ENCODE measurements at places on chromosomes 13 and 19.
A peak's percentile ranks its signal among the peaks of the same experiment; 100 is the strongest.

GRCh38 chr19:16191216-16191908, 6.2 kb downstream of the FAM32A start:
- H3K27ac ChIP-seq: no peak overlapping the region
- no peak overlapping the region for H3K4me3 ChIP-seq
- DNase-seq: no peak
- peaks cover 41% of the 10 kb centered on the region for H3K36me3 ChIP-seq
- no peaks in the 10 kb centered on the region for H3K27me3 ChIP-seq

DNA sequence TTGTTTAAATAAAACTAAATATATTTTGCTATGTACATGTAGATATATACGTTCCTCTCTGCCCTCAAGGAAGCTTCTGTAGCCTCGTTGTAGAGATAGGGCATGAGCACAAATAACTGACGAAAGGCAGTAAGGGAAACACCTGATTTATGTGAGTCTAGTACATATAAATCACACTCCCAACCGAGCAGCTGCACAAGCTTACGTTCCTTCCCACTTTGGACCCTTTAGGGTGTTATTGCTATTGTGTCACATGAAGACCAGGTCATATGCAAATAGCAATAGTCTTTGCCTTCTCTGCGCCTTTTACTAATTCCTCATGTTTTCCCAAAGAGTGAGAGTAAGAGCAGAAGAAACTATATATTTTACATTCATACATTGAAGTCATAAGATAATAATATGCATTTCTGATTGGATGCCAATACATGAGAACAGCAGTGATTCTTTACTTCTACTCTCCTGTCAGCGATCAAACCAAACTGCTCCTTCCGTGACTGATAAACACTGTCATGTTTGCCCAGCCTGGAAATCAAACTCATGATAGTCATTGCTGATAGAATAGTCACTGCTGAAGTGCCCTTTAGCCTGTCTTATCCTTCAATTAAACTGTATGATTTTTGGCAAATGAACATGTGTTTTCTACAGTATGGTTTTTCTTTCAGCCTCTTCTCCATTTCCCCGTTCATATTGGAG, 127.2 kb upstream of the MAB21L1 start:
- H3K27ac ChIP-seq: no peak overlapping the region
- no peaks in the 10 kb centered on the region for H3K36me3 ChIP-seq
- H3K4me3 ChIP-seq: no peak overlapping the region
- H3K27me3 ChIP-seq: no peaks in the 10 kb centered on the region
- DNase-seq: no peak
- H3K4me1 ChIP-seq: no peaks in the 10 kb centered on the region

GRCh38 chr13:98175043-98175442, 2.0 kb downstream of the RNF113B start:
- no peaks in the 10 kb centered on the region for H3K4me1 ChIP-seq
- H3K4me3 ChIP-seq: no peak overlapping the region
- no peaks in the 10 kb centered on the region for H3K36me3 ChIP-seq
- H3K27ac ChIP-seq: no peak overlapping the region
- peaks cover 12% of the 10 kb centered on the region for H3K27me3 ChIP-seq
- no peak for DNase-seq

GRCh38 chr19:982567-983170, 1.5 kb upstream of the WDR18 start:
- no peaks in the 10 kb centered on the region for H3K36me3 ChIP-seq
- peaks cover 27% of the 10 kb centered on the region for H3K4me1 ChIP-seq
- H3K27me3 ChIP-seq: no peaks in the 10 kb centered on the region
- DNase-seq: peak; percentile 65

- peaks cover 29% of the 10 kb centered on the region for H3K4me1 ChIP-seq
- DNase-seq: no peak
- H3K27me3 ChIP-seq: no peaks in the 10 kb centered on the region
- H3K4me3 ChIP-seq: no peak overlapping the region
- no peaks in the 10 kb centered on the region for H3K36me3 ChIP-seq
Observed at GRCh38 chr19:576768-577438, 4.5 kb downstream of the BSG start.

DNA sequence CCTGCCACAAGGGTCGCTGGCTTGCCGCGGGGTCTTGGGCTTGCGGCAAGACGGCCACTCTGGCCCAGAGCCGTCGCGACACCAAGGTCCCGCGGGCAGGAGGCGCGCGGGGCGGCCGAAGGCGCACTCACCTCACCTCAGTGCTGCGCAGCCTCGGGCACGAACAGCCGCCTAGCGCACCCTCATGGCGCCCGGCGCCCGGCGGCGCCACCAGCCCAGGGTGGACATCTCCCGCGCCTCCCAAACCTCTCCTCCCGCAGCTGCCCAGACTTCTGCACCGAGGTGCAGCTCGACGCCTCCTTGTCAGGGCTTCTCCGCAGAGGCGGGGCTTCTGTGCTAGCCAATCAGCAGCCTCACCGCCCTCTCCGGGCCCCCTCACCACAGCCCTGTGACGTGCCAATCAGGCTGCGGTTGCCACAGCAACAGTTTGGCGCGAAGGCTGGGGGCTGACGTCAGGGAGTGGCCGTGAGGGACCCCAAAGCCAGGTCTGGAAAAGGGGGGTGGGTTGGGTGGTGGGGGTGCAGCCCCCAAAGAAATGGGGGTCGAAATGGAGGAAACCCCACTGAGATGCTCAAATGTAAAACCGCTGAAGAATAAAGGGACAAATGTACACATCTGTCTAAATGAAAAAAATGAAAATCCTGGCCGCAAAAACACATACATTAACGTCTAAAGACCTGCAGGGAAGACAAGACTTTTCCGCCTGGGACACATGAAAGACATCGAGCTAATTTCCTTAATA, at the start of the genes PEG3 and ZIM2:
TSS of gene PEG3 (minus strand) at position 276 of the 742 bp plus-strand sequence. CDS start 16,071 bp downstream, outside the sequence.
TSS of gene ZIM2 (minus strand) at position 276 of the 742 bp plus-strand sequence. CDS start 16,449 bp downstream, outside the sequence.
- peaks cover 2% of the 10 kb centered on the region for H3K27me3 ChIP-seq
- H3K36me3 ChIP-seq: peaks cover 17% of the 10 kb centered on the region
- DNase-seq: no peak
- no peaks in the 10 kb centered on the region for H3K4me1 ChIP-seq
- H3K4me3 ChIP-seq: peak within 1 kb of the TSS; percentile 46
- peak within 1 kb of the TSS; percentile 60 for H3K27ac ChIP-seq

DNA sequence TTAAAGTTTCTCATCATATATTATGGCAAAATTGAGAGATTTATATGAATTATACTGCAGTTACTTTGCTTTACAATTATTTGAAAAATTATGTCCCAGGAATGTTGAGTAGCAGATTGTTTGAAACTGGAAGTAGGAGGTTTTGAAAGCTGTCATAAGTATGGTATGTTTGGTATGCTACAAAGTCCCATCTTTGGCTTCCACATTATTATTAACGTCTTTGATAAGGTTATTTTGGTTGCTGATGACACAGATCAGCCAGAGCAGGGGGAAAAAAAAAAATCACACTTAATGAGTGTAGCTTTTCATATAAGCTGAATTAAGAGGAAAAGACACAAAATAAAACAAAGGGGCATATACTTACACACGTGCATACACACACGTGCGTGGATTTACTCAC, 130.1 kb downstream of the SLITRK1 start:
- H3K27me3 ChIP-seq: no peaks in the 10 kb centered on the region
- H3K4me1 ChIP-seq: no peaks in the 10 kb centered on the region
- no peaks in the 10 kb centered on the region for H3K36me3 ChIP-seq
- H3K4me3 ChIP-seq: no peak overlapping the region

GRCh38 chr19:53813996-53814395, 10.1 kb downstream of the NLRP12 start:
- no peaks in the 10 kb centered on the region for H3K4me1 ChIP-seq
- H3K27me3 ChIP-seq: no peaks in the 10 kb centered on the region
- H3K27ac ChIP-seq: no peak overlapping the region
- no peak for DNase-seq

DNA sequence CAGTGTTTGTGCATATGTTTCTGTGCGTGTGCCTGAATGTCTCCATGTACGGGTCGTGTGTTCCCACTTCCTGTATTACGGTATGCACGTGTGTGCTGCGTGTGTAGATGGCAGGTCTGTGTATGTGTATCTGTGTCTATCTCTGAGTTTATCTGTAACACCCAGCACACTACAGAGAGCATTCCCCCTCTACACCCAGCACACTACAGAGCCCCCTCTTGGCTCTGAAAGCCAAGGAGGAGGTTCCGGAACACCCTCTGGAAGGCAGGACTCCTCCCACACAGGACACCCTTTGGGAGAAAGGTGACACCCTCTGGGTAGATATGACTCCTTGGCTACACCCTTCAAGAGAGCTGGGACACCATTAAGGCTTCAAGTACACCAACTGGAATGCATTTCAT, 2.1 kb upstream of the ERFL start:
- H3K4me3 ChIP-seq: peak overlapping the region; percentile 12
- no peak overlapping the region for H3K27ac ChIP-seq
- no peak for DNase-seq
- peaks cover 36% of the 10 kb centered on the region for H3K27me3 ChIP-seq
- H3K4me1 ChIP-seq: peaks cover 42% of the 10 kb centered on the region
- peaks cover 3% of the 10 kb centered on the region for H3K36me3 ChIP-seq

DNA sequence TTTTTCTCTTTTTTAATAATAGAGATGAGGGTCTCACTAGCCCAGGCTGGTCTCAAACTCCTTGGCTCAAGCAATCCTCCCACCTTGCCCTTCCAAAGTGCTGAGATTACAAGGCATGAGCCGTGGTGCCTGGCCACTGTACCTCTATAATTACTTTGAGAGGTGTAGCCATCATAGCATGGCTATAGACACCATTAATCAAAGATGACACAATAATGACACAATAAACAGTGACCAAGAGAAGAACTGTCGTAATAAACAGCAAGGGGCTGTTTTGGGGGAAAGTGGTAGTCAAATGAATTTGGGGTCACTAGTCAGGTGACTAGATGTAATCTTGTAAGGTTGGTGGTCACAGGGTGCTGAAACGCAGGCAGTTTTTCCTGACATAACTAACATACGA, 30.4 kb downstream of the KLF5 start:
- H3K4me1 ChIP-seq: peaks cover 19% of the 10 kb centered on the region
- H3K36me3 ChIP-seq: no peaks in the 10 kb centered on the region
